Left renal cortex interstitium (tissue), 4 donors: ENCODE measurements at places on chromosomes 12 and 14.

GRCh38 chr14:29649170-29649569, 278.5 kb downstream of the PRKD1 start:
- no peak for DNase-seq

GRCh38 chr12:2616763-2617162, 178.0 kb upstream of the FKBP4 start:
- no peak for DNase-seq

DNA sequence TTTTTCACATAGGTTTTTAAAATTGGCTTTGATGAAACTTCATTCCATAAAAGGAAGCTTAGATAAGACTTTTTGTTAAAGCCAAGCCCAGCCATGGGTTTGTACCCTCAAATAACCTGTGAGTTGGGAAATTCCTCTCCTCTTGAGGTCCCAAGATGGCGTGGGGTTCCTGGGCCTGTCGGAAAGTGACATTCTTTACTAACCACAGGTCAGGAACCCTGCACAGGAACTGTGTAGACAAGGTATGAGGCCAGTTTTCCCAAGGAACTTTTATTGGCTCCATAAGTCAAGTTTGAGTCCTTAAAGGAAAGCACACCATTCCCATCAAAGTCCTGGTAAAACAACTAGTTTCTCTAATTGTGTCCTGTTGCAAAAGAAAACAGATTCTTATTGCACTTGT, 65.0 kb upstream of the AMN start:
- DNase-seq = no peak

- no peak for DNase-seq
These were observed 451.8 kb upstream of the TBX3 start for GRCh38 chr12:115135800-115136211.

DNA sequence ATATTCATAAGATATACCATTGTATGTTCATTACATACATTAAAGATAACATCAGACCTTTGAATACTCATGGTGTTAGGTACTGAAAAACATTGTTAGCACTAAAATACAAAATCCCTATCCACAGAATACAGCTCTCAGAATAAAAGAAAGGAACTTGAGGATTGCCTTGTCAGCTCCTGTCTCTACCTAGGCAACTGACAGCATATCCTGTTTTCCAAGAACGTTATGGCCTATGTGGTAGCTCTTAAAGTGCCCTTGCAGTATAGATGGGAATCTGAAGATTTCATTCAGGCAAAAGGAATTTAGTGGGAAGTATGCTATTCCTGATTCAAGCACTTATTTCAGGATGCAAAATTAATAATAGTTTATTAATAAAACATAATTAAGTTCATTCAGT, 1.8 kb upstream of the PPP1R12A start:
- DNase-seq = no peak

- no peak for DNase-seq
These were observed 2.8 kb upstream of the SIX1 start for GRCh38 chr14:60651796-60652673.

DNA sequence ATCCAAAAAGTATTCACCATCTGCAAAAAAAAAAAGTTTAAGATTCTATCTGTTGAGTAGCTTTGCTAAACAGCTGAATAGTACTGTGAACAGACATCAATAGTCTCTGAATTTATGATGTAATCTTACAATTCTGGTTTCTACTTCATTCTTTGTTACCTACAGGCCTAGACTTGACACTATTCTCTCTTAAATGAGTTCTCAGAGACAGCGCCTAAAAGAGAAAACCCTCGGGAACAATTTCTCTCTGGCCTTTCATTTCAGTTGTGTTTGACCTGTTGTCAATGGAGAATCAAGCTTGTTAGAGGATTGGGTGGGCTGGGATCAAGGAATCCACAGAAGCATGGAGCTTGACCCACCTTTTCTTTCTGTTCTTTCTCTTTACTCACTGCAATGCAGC, 5.9 kb upstream of the TWF1 start:
- no peak for DNase-seq

DNA sequence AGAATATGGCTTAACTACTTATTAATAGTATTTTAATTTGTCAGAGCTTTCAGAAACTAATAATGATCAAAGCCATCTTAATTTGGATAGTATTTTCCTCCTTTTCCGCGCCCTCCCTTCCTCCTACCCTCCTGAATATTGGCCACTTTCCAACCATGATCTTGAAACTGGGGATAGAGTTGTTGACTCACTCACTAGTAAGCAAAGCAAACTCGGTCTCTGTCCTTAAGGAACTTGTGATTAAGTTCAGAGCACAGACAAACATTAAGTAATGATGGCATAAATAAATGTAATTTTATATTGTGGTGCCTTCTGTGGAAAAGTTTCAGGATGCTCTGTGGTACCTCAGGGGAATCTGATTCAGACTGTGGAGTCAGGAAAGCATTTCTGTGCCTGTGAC, 75.7 kb downstream of the LRRK2 start:
- no peak for DNase-seq

- DNase-seq = no peak
These were observed 4.7 kb upstream of the PFDN5 start for GRCh38 chr12:53290661-53291060.

DNA sequence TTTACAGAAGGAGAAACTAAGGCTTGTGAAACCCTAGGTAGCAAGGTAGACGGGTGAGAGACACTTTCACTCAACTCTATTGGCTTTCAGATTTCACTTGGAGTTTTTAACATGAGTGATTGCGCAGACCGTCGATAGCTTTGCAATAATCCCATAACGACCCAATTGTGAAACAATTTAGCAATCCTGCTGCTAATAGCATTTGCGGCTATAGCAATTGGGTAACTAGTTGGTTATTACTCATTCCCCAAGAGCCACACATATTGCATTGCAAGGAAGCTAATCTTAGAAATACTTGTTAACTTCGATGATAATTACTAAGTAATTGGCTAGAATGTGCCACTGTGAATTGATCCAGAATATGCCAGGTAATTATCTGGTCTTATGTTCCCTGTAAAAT, 159.9 kb upstream of the NOS1 start:
- no peak for DNase-seq

DNA sequence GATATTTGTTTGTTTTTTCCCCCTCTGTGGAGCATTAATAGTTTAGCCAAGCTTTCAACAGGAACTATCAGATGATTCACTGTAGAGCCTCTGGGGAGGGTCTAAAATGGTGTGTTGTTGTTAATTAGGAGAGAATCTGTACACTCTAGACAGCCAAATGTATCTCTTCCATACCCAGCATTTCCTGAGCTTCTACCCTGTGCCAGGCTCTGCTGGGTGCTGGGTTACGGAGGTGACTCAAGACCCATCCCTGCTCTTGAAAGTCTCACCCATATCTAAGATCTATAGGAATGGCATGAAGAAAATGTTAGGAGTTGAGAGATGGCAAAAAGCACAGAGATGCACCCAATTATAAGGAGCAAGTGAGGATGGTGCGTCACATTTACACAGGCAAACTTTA, 245.8 kb downstream of the C12orf75 start:
- DNase-seq = no peak

DNA sequence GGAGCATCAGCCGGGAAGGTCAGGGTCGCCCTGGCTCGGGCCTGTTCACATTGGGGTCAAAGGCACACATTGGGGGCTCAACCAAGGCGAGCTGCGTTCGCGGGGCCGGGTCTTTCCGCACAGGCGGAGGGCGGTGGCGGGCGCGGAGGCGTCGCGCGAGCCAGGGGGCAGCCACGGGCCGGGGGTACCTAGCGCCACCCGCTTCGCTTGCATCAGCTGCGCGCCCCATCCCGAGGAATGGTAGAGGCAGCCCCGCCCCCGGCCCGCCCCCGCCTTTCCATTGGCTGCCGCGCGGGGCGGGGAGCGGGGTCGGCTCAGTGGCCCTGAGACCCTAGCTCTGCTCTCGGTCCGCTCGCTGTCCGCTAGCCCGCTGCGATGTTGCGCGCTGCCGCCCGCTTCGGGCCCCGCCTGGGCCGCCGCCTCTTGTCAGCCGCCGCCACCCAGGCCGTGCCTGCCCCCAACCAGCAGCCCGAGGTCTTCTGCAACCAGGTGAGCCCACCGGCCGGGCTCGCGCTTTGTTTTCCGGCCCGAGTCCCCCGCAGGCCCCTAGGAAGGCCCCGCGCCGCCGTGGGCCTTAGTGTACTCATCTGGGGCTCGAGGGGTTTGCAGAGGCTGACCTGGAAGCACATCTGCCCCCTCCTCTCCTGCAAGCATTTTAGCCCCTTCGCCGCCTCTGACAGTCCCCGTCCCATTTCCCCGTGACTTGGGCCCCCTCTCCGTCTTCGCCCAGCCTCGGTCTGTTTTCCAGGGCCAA, at the start of gene ALDH2:
Gene ALDH2 (plus strand): TSS at position 326 of the 754 bp plus-strand sequence. CDS start 50 bp downstream, at position 376.
- no peak for DNase-seq

DNA sequence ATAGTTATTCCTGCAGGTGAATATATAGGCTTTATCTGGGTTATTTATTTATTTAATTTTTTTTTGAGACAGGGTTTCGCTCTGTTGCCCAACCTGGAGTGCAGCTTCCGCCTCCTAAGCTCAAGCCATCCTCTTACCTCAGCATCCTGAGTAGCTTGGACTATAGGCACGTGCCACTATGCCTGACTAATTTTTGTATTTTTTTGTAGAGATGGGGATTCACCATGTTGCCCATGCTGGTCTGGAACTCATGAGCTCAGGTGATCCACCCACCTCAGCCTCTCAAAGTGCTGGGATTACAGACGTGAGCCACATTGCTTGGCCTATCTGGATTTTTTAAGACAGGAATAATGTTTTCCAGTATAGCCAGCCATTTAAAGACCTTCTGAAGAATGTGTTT, 2.0 kb downstream of the RAN start:
- DNase-seq = no peak

GRCh38 chr12:121181181-121181580, 28.7 kb upstream of the P2RX4 start:
- DNase-seq = no peak

GRCh38 chr14:76133103-76133502, 18.6 kb upstream of the GPATCH2L start:
- DNase-seq = peak; percentile 37

DNA sequence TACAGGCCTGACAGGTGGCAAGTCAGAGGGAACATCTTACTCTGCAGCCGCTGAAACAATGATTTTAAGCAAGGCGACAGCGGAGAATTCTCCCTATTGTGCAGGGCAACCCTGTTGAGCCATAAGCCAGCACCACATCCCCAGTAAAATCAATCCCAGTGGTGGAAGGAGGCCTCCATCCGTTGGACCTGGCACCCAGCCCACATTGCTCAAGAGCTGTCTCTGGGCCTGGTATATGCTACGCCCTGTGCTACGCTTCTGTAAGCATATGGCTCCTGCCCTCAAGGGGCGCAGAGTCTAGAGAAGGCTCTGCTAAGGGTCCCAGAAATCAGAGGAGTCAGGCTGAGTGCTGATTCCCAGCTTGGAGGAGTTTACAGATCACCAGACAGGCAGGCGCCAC, 265.5 kb downstream of the CACNA1C start:
- no peak for DNase-seq

GRCh38 chr14:88834883-88835431, 10.5 kb downstream of the TTC8 start:
- DNase-seq = no peak

GRCh38 chr12:753611-754472, 1.5 kb downstream of the WNK1 start:
- DNase-seq = no peak

DNA sequence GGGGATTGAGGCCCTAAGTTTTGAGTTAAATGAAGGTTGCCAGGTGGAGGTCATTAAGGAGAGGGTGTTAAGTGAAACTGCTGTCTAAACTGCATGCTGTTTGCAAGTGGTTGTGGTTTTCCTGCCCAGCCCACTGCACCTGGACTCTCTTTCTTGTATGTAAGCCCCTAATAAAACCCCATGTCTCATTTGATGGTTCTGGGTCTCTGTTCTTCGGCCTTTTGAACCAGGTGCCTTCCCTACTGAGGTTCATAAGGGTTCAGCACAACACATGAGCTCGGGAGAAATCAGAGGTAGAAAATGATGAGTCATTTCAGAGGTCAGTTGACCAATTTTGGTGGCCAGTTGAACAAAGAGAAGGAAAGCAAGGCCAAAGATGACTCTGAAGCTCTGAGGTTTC, 382.5 kb downstream of the RPS29 start:
- no peak for DNase-seq

DNA sequence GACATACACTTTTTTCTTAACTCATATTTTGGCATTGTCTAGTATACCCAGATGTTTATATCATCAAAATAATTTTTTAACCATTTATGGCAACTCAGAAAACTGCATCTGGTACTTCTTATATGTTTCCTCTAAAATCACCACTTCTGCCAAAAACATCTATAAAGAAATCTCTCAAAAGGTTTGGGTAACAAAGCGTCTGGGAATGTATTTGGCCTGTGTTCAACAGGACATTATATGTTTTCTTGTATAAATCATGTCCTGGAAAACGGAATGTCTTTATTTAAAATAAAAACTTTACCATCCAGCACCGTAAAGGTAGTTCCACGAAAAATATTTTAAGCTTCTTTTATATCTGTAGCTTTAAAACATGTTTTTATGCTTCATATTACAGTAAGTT, 36.1 kb upstream of the FBLN5 start:
- DNase-seq = no peak

- no peak for DNase-seq
These were observed 37.6 kb downstream of the SPTB start for GRCh38 chr14:64841772-64842750.

DNA sequence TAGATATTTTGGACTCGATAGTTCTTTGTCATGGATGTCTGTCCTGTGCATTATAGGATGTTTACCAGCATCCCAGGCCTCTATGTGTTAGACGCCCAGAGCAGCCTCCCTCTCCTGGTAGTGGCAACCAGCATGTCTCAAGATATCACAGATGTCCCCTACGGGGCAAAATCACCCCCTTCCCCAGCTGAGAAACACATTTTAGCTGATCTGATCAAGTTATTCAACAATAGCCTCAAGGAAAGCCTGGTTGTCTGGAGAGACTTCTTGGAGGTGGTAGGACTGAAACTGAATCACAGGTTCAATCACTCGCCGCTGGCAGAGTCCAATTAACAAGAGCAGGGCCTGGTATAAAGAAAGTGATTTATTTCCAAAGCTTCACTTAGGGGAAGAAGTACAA, 17.6 kb downstream of the BDKRB1 start:
- DNase-seq = no peak

DNA sequence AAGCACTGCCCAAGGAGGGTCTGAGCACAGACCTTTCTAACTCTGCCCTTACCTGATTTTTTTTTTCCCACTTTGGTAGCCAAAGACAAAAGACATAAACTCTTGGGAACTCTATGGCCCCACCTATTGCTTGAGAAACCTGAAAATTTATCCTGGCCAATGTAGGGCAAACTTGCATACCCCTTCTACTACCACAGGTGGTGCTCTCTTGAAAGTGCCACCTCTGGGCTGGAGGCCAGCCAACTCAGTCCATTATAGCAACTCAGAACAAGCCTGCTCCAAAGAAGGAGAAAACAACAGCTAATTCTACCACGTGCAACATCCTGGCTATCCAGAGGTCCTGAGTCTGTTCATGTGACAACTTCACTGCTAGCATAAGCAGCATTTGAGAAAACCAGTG, 55.7 kb upstream of the ABCD2 start:
- DNase-seq = no peak
